Stimulated activated memory B cell treated with anti-CD40 and anti-IgM and Interleukin-4, amounts not matched to agents 10 μg/mL and 1 μg/mL and 100 μg/mL, for 72 hours (primary cell): ENCODE measurements at places on chromosomes 2 and 18.

GRCh38 chr2:217661378-217661777 is 341.4 kb downstream of the TNS1 start:
- no peak for ATAC-seq

GRCh38 chr18:27185025-27185763 is at the start of gene CHST9:
CHST9 (minus strand) TSS chr18:27185308; CDS start chr18:27142809, 42,499 bp downstream.
- ATAC-seq, result no peak

DNA sequence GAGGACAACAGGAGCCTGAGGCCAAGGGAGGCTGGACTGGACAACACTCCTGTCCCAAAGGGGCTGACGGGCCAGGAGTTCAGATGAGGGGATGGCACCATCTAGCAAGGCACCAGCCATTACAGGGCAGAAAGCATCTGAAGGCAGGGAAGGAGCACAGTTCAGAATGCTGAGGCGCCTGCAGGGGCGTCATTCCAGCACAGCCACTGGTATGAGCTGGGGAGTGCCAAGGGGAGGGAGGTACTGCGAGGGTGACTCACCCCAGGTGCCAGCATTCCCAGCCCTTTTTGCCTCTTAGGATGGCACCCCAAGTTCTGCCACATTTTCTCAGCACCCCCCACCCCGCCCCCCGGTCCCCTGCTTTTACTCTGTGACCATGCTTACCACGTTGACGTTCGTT is 129.8 kb upstream of the EPAS1 start:
- no peak for ATAC-seq

DNA sequence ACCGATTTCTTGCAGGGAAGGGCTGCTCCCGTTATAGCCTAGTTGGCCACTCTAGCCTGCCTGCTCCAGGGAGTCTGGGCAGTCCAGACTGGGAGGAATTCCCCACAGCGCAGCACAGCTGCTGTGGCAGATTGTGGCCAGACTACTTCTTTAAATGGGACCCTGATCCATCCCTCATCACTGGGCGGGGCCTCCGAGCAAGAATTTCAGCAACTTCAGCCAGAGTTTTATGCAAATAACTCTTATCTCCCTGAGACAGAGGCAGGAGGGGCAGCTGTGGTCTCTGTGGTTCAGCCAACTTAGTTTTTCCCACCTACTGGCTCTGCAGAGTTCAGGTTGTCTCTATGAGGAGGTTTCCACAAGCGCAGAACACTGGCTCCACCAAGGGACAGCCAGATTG is 1583.2 kb downstream of the SUCLG1 start:
- no peak for ATAC-seq

GRCh38 chr18:59918320-59918755 is 18.5 kb downstream of the PMAIP1 start:
- peak; percentile 86 for ATAC-seq

- ATAC-seq, result no peak
These were observed 410.3 kb downstream of the LRP1B start for GRCh38 chr2:141720476-141720875.

GRCh38 chr2:157627594-157628476 is 829 bp downstream of the ACVR1C start:
- ATAC-seq, result peak; percentile 56

DNA sequence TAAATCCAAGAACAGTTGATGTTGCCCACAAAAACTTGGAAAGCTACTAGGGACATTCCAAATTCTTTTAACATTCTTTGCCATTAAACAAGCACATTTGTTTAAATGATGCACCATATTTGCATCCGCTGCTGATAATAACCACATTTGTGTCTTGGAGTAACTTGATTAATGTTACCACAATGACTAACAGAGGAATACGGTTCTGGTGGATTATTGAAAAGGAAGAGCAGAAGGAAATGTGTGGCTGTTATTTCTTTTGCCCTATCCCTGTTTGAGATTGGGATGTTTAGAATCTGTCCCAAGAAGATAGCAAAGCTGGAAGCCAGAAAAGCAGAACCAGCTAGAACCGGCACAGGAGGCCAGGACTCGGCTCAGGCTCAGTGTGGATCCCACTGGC is 39.2 kb upstream of the RASGRP3 start:
- no peak for ATAC-seq

- no peak for ATAC-seq
These were observed 9.0 kb downstream of the DGUOK start for GRCh38 chr2:73935641-73936040.

DNA sequence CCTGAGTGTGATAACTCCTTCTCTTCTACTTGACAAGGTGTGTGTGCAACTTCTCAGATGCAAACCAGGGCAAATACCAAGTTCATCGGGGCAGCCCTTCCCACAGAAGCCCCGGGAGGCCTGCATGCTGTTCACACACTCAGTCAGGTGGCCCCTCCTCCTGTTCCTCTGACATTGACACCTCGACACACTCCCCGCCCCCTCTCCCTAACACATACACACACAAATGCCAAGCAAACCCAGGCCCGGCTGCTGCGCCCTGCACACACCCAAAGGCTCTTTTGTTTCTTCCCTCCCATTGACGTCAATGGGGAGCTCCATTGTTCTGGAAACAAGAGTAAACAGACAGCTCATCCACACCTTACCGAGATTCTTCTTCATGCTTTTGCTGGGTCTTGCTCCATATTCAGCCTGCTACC is 1.7 kb upstream of the PER2 start:
- no peak for ATAC-seq

- no peak for ATAC-seq
These were observed 510.3 kb downstream of the RNF144A start for GRCh38 chr2:7427293-7428060.

DNA sequence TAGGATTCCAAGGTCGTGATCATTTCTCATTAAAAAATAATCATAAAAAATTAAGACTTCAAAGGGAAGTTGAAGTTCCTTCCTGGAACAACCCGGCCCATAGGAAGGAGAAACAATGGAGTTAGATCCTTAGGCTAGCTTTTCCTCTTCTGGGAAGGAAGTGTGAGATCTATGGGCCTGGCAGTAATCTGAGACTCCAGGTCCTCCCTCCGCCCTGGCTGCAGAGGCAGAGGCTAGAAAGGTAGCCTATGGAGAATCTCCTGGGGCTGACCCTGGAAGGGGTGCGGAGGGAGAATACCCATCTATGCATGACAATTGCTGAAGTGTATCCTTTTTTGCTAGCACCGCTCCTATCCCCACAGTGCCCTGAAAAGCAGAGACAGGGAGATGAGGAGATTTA is 37.9 kb downstream of the TRIB2 start:
- ATAC-seq, result no peak

DNA sequence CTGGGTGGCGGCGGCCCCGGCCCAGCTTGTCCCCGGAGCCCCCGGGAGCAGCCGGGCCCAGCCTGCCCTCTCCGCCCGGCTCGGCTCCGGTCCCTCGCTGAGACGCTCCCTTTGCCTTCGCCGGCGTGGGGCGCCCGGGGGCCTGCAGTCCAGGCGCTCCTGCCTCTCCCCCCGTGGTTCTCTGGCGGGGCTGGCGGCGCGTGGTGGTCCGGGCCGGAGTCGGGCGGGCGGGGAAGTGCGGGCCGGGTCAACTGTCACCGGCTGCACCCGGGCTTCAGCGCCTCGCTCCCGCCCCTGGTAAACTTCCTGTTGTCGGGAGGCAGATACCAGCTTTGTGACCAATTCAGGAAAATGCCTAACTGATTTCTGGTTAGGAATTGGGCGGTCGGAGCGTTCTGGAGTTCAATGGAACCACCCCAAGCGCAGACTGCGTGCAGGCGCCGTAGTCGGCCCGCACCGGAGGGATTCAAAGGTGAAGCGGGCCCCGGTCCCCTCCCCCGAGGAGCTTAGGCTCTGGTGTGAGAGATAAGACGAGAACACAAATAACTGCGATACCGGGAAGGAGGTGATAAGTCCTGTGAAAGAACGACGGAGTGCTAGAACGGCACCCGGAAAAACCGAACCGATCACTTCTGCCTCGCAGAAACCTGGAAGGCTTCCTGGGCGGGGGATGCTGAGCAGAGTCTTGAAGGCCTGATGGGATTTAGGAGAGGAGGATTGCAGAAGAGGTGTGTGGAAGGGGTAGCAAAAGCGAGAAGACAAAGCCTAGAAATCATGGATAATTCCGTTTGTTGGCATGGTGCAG is 891 bp downstream of the CAB39 start:
- peak; percentile 47 for ATAC-seq

DNA sequence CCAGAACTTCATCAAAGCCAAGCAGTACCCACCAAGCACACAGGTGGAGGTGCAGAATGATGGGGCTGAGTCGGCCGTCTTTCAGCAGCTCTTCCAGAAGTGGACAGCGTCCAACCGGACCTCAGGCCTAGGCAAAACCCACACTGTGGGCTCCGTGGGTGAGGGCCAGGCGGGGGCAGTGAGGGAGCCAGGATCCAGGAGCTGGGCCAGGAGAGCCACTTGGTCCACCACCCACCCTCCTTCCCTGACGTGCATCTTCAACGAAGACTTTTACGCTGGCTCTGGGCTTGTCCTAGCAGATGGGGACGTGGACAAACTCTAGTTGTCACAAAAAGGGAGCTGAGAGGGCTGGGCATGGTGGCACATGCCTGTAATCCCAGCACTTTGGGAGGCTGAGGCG is 11.8 kb downstream of the VIL1 start:
- no peak for ATAC-seq

DNA sequence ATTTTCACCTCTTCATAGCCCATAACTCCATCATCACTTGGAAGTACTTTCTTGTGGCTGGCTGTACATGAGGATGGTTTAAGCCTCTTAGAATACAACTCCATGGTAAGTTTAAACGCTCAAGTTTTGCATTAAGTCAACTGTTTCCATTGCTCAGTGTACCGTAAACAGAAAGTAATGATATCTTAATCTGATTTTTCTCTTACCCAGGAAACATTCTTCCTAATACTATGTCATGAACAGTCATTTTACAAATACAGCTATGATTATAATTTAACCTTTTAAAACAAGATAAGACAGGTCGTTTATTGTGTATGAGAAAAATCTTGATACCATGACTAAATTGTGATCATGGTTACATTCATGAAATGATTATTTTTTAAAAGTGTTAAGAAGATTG is 11.6 kb upstream of the DYNC2LI1 start:
- no peak for ATAC-seq
